Stimulated activated CD8-positive, alpha-beta memory T cell treated with anti-CD3 and anti-CD28 coated beads, Interleukin-4, amount 100 ng/mL, for 4 hours (primary cell): ENCODE measurements at places on chromosomes 7 and 10.

- DNase-seq, result no peak
These were observed 37.6 kb upstream of the TCF7L2 start for GRCh38 chr10:112912410-112912928.

DNA sequence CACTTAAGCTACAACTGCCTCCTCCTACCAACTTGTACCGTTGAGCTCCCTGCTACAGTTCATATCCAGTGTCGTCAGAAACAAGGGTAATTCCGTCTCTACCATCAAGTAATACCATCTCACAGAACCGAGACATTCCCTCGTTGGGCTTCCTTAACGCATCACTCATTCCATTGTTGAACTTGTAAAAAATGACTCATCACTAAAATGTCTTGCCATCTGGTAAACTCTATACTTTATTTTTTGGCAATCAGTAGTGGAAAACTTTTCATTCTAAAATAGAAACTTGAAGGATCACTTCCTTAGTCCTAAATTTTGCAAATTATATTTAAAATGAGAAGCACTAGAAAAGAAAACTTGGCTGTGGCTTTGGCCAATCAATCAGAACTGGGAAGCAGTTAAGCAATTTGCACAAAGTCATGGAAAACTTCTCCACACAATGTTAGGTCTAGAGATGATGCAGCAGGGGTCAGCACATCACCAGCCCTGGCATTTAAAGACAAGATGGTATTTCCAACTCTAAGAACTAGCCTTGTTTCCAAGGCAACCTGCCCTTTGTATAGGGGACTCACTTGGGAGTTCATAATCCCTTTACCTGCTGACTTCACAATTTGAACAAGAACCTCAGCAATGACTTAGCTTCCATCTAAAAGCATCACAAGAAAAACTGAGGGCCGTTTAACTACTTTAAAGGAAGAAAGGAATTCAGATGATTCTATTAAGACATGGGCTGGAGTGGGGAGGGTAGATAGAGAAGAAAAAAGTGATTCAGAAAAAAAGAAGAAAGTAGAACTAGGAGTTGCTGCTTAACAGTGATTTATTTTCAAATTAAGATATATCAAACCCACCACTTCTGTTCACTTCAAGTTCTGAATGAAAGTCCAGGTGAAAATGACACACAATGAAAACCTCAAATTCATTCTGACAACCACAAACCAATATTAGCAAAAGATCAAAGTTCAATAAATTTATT is 288.1 kb downstream of the PARD3 start:
- DNase-seq, result no peak

DNA sequence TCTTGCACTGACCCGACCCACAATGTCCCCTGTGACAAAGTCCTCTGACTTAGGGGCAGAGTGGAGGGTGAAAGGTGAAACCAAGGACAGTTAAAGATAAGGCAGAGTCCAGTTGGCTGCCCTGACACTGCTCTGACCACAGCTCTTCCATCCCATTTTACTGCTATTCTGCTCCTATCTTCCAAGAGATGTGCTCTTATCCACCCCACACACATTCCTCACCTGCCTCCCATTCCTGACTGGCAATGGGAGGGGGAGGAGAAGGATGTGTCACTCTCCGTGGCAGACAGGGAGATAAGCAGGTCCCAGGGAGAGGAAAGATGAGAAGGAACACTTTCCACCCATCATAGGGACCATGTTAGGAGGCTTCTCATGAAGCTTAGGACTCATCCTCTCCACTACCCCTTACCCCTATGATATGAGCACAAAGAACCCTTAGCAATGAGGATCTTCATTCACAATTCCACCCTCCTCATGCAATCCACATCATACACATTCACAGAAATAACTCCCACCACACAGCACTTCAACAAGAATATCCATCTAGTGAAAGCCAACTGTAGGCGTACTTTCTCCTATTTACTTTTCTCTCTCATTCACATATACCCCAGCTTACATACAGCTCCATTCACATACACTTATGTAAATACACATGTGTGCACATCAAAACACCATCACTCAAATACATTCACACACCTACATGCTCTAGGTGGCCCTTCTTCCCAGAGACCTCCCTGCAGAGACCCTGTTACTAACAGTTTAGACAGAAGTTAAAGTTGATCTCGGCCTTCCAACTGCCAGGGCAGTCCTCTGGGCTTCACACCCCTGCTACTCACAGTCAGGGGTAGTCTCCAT is 6.6 kb downstream of the SYNPO2L start:
- DNase-seq, result no peak

- DNase-seq, result no peak
These were observed 5.5 kb downstream of the PPA1 start for GRCh38 chr10:70227548-70228320.
